ENCODE measurements at places on chromosomes 2 and 18. TPM values are rescaled to one million over a fixed set of nuclear protein-coding genes. Genes with fewer than 3 reads are reported as not detected.

DNA sequence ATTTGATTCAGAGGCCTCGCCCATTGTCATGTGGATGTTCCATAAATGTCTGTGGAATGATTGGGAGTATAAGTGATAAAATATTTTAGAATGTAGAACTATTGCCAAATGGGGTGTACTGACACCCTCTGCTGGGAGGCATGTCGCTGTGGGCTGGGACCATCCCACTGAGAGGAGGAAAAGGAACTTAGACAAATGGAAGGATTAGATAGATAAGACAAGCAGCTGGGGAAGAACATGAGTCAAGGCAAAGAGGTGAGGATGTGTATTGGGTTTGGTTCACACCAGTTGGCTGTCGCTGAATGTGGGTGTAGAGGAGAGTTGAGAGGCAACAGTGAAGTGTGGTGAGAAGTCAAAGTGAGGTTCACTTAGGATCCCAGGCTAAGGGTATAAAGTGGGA is 4.0 kb downstream of the C2orf74 start:
- no peak for DNase-seq

DNA sequence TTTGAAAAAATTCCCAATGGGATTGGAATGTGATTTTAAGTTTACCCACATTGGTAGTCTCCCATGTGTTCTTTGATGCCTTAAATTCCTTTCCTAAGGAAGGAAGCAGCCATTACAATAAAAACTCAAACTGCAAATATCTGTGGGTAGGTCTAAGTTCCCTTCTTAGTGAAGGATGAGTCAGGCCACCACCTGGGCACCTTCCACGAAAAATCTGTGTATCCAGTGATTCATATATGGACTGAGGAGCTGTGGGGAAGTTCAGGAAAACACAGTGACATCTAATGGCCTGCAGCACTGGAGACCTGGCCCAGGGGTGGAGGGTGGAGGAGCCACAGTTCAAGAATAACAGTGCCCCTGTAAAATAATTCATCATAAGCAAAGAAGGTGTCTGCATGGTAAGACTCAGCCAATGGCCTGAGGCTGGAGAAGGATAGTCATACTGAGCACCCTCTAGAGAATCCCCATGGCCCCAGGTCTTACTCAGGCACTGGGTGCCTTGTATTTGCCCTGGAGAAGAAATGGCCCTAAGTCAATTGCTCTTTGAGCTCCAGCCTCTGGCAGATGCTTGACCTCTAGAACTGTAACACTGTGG is 248.6 kb downstream of the SP3 start:
- DNase-seq, result no peak

GRCh38 chr2:175823002-175823706 is 178.9 kb downstream of the LNPK start:
- DNase-seq, result no peak

UGT1A8 gene
- not detected for total RNA-seq

ALLC gene
- not detected for total RNA-seq

REG3A gene
- not detected for total RNA-seq

CYP1B1 gene
- 6.4 TPM for total RNA-seq

Data from glomerular endothelial cell (primary cell).